ENCODE measurements at places on chromosomes 11 and 22.
A peak's percentile ranks its signal among the peaks of the same experiment; 100 is the strongest.

GRCh38 chr22:38067761-38068360, 10.7 kb downstream of the PICK1 start:
- DNase-seq: no peak

GRCh38 chr11:111598559-111598958, 3.7 kb upstream of the SIK2 start:
- DNase-seq: no peak

DNA sequence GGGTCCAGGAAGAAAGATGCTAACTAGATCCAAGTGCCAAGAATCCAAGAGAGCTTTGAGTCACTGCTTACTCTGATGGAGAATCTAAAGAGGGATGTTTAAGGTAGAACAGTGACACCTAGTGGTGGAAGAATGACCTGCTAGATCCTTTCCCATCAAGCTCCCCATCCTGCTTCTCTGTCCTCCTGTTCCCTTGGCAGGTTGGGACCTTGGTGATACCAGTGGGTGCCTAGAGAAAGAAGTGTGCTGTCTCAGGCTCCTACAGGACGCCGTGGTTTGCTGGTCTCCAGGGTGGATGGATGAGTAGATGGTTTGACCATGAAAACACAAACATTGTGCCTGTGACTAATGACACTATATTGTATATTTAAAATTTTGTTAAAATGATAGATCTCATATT, 383.7 kb downstream of the TMEM135 start:
- DNase-seq: no peak

DNA sequence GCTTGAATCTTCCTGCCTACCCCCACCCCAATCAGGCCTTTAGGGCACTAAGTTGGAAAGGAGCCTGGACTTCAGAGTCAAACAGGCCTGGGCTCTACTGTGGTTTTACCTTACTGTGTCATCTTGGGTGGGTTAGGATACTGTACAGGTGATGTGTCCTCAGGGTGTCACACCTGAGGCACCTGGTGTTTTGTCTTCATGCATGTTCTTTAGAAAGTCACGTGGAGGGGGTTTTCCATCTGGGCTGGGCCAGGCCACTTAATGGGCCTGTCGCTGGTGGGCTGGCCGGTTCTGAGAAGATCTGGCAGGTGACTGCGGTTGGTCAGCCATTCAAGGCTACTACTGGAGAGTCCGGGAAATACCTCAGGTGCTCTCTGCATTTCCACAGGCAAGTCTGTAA, 92.6 kb downstream of the SWAP70 start:
- no peak for DNase-seq

- DNase-seq: peak; percentile 32
Measured at GRCh38 chr11:66745356-66746235, 16.6 kb upstream of the SPTBN2 start.

DNA sequence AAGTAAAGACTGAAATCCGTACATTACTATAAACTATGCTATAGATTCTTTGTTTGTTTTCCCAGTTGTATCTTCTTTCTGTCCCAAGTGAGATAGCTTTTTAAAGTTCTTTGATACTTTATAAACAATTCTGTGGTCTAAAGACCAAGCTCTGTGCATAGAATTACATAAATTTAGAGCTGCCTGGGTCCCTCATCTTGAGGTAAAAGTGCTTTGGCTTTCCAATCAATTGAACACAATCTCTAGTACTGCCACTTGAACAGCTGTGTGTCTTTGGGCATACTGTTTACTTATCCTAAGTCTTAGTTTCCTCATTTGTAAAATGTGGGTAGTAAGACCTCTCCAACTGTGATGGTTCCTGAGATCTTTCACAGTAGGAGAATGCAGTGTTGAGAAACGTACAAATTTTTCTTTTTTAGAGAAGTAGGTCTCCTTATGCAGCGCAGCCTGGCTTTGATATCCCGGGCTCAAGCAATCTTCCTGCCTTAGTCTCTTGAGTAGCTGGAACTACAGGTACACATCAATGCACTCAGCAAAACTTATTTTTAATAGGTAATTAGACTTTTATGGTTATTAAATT, 2.5 kb upstream of the EED start:
- DNase-seq: no peak

DNA sequence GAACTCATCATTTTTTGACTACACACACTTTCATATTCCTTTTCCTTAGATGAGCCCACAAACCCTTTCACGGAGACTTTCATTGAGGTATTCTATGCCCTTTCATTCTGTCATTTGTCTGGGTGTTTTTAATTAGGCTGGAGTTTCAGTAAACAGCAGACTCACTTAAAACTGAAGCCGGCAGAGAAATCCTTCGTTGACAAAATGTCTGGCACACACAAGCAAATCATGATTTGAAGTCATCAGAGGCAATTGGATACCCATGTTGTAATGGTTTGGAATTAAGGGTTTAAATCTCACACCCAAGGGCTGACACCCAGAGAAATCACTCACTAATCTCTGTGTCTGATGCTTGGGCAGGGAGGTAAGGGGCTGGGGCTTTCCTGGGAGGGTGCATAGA, 127.1 kb downstream of the EHF start:
- no peak for DNase-seq

DNA sequence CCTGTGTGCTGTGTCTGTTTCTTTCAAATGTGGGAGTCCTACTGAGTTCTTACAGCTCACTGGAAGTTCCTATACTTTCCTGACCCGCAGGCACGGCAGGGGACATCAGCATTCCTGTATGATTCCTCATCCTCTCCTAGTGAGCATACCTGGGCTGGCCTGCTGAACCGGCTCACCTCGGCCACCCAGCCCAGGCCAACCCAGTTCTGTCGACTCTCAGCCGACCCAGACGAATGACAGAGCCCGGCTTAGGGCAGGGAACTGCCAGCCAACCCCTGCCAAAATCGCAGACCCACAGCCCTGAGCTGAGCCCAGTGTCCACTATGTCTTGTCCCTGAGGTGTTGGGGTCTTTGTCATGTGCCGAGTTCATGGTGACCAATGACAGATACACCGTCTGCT, 339.7 kb downstream of the BRD1 start:
- DNase-seq: no peak

GRCh38 chr11:74936087-74936486, 12.8 kb downstream of the XRRA1 start:
- no peak for DNase-seq

DNA sequence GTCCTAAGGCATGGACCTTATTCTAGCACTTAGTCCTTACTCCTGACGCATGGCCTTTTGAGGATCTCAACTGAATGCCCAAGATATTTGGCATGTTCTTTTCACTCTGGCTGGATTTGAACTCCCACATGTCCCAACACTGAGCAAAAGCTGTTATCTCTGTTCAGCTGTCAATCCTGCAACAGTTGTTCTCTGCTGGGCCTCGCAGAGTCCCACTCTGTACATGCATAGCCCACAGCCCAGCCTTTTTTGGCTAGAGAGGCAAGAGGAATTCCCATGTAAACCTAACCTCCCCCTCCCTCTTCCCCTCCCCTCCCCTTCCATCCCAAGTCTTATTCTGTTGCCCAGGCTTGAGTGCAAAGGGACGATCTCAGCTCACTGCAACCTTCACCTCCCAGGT, 21.8 kb upstream of the DRG1 start:
- DNase-seq: no peak

GRCh38 chr22:43828998-43829782, 17.1 kb upstream of the EFCAB6 start:
- DNase-seq: no peak

DNA sequence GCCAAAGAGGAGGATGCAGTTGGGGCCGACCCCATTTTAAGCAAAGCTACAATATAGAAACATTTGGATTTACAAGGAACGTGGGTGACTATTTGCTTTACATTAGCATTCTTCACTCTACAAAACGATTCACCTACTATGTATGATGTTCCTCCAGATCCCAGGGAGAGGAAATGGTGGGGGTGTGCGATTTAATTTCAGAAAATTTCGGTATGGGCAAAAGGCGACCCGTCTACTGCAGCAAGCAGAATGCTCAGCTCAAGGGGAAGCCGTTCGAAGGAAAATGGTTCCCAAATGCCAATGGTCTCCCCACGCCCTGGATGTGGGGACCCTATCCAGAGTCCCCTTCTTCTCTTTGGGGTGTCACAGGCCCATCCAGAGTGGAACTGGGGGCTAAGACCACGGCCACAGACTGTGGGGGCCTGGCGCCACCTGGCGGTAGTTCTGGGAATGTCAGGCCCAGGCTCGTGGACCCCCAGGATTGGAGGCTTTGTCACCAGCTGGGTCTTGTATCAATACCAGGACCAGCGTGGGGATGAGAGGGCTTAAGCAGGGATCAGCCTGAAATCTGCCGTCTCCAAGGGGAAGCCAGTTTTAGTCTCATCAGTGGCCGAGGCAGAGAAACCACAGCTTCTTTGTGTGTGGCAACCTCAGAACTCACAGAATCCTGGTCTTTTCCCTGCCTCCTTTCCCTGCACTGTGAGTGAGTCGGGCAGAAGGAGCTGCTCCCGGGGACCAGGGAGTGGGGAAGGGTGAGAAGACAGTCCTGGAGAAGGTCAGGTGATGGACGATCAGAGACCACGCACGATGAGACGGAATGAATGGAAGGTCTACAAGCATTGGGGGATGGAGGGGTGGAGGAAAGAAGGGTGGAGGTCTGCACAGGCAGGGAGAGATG, 8.4 kb downstream of the LRRC10B start:
- peak; percentile 33 for DNase-seq

DNA sequence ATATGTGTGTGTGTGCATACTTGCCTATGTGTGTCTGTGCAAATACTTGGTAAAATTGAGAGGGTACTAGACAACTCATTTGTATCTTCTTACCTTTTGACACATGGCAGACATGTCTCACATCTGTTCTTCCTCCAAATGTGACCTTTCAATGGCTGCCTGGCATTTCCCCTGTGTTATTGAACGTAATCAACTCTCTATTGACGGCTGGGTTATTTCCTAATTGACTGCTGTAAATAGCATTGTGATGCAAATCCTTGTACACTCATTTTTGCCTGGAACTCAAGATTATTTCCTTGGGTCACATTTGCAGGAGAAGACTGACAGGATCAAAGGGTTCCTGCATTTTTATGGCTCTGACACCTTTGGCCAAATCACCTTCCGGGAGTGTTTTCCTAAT, 37.4 kb downstream of the KCNQ1 start:
- DNase-seq: no peak

- DNase-seq: no peak
Measured at GRCh38 chr11:57368845-57369232, 12.1 kb downstream of the PRG3 start.

DNA sequence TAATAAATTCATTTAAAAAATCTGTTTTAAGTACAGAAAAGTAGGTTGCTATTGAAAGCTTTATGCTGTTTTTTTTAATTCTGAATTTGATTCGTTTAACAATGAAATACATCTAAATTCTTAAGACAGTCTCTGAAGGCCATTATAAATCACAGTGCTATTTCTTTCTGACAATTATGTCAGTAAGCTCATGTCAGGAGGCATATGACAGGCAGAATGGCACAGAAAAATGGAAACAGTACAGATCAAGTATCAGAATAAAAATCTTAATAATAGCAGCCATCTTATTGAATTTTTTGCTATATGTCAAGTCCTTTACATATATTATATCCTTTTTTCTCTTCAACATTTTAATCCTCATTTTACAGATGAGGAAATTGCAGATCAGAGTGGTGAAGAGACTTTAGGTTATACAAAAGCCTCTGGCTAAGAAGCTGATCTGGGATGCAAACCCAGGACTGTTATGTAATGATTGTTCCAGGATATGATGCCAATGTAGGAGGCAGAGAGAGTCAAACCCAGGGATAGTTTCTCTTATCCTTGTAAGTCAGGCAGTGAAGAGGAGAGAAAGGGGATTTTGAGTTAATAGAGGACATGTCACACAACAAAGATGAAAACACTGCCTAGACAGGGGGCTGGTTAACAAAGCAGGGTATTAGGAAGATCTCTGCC, 283.1 kb upstream of the CCDC90B start:
- DNase-seq: no peak

- peak; percentile 89 for DNase-seq
Measured at GRCh38 chr22:40651563-40652501, 15.3 kb upstream of the MRTFA start.

DNA sequence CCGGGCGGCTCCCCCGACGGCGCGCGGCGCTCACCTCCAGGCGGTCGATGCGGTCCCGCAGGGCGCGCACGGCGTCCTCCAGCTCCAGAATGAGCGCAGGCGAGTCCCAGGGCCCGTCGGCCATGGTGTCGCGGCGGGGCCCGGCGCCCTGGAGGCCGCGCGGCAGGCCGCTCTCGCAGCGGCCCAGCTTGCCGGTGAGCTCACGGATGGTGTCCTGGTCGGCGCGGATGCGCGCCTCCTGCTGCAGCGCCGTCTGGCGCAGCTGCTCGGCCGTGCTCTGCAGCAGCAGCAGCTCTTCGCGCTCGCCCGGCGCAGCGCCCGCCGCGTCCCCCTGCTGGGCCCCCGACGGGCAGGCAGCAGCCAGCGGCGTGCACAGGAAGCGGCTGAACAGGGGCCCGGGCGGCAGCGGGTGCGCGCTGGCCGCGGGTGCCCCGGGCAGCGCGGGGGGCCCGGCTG, 599 bp downstream of the NPTXR start:
- peak; percentile 55 for DNase-seq

DNA sequence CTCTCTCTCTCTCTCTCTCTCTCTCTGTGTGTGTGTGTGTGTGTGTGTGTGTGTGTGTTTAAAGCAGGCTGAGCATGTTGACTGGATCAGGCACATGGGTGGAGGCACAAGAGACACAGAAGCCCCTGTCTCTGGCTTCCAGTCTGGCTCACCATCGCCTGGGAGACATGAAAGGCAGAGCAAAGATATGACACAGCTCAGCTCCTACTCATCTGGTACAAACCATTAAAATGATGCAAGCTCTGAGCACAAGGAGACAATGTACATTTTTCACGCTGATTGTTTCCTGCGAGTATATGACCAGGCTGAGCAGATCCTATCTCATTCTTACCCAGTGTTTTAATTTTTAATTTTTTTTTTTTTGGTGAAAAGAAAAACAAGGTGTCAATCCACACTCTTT, 9.5 kb downstream of the SLC6A5 start:
- DNase-seq: no peak

- DNase-seq: no peak
Measured at GRCh38 chr11:64762277-64762673, 2.5 kb upstream of the PYGM start.

GRCh38 chr11:100687054-100687629, at the start of gene ARHGAP42:
Gene ARHGAP42 (plus strand): TSS chr11:100687288. CDS start chr11:100687679, 391 bp downstream.
- DNase-seq: peak; percentile 2

DNA sequence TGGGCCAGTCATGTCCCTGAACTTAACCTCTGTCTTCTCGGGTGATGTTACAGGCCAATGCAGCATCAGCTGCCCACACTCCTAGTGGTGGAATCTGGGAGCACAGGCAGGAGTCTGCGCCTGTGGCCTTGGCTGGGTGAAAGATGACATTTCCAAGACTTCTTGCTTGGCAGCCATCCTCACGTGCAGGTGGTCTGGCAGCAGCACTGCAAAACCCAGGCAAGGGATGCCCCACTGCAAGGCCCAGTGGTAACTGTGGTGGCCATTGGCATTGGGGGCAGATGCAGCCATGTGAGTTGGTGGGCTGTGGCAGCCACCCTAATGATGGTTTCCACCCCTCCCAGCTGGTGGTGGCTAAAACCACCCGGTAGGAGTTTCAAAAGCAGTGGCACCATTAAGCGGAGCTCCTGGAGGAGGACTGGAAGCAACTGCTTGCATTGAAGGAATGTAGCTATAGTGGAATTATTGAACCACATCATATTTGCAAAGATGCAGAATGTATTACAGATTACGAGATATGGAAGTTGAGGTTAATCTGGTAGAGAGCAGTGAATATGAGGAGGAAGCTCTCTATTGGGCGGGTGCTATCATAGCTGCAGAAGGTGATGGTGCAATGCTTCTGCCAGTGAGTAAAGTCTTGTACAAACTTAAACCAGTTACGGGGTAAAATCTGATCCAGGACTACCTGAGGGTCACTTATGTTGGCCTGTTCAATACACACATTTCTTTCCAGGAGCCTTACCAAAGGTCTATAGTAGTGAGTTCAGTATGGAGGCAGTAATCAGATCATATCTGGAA, 120.7 kb upstream of the TOP3B start:
- DNase-seq: no peak

- no peak for DNase-seq
Measured at GRCh38 chr22:33272180-33272579, 214.0 kb upstream of the SYN3 start.

Measured in stimulated activated CD4-positive, alpha-beta T cell treated with anti-CD3 and anti-CD28 coated beads, Interleukin-4, amount 100 ng/mL, for 4 hours (primary cell).